Effector memory CD8-positive, alpha-beta T cell (primary cell): ENCODE measurements at places on chromosomes 2 and 18.
A peak's percentile ranks its signal among the peaks of the same experiment; 100 is the strongest.

GRCh38 chr18:48928787-48929186 is 22.0 kb downstream of the SMAD7 start:
- H3K4me3 ChIP-seq: peak overlapping the region; percentile 81
- H3K36me3 ChIP-seq: peaks cover 99% of the 10 kb centered on the region
- no peaks in the 10 kb centered on the region for H3K27me3 ChIP-seq

DNA sequence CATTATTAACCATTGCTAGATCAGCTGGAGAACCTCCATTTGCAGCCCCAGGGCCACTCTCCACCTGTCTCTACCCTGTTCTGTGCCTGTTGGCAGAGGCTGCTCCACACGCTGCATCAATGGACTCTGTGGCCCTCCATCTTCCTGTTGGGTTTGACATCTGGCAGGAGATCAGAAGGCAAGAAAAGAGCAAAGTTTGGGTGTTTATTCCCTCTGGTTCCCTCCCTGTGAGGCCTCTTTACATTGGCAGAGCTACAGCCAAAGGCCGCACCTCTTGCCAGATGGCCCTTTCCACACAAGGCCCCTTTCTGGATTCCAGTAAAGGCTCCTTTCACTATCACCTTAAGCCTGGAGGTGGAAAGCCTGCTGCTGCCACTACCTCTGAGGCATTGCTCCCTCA is 110.9 kb upstream of the RND3 start:
- H3K4me1 ChIP-seq: no peaks in the 10 kb centered on the region
- H3K4me3 ChIP-seq: no peak overlapping the region
- no peak for DNase-seq
- no peaks in the 10 kb centered on the region for H3K36me3 ChIP-seq
- H3K27me3 ChIP-seq: no peaks in the 10 kb centered on the region

GRCh38 chr18:58511897-58512581 is 116.9 kb downstream of the ALPK2 start:
- no peak overlapping the region for H3K4me3 ChIP-seq
- no peak overlapping the region for H3K27ac ChIP-seq
- H3K36me3 ChIP-seq: peaks cover 3% of the 10 kb centered on the region
- DNase-seq: no peak

DNA sequence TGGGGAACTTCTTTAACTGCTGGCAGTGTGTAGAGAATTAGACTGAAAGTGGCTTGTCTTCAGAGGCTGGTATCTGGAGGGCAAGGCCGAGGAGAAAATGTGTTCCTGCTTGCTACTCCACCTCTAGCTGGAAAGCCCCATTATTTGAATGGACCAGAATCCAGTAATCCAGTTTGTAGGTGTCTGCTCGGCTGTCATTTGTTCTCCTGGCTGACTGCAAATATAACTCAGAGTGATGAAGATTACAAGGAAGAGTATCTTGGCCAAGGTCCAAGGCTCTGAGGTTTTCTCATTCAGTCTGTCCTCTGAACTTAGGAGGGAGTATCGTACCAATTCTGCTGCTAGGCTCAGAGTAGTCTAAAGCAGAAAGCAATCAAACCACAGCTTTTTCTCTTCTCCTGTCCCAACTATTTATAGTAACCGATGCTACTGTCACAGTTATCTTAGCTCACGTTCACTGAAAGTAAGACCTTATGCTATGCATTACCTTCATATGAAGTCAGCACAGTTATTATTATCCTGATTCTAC is 228.6 kb downstream of the SETBP1 start:
- H3K36me3 ChIP-seq: no peaks in the 10 kb centered on the region
- H3K27me3 ChIP-seq: peaks cover 14% of the 10 kb centered on the region
- no peak overlapping the region for H3K27ac ChIP-seq
- no peak overlapping the region for H3K4me3 ChIP-seq
- H3K4me1 ChIP-seq: peaks cover 14% of the 10 kb centered on the region

DNA sequence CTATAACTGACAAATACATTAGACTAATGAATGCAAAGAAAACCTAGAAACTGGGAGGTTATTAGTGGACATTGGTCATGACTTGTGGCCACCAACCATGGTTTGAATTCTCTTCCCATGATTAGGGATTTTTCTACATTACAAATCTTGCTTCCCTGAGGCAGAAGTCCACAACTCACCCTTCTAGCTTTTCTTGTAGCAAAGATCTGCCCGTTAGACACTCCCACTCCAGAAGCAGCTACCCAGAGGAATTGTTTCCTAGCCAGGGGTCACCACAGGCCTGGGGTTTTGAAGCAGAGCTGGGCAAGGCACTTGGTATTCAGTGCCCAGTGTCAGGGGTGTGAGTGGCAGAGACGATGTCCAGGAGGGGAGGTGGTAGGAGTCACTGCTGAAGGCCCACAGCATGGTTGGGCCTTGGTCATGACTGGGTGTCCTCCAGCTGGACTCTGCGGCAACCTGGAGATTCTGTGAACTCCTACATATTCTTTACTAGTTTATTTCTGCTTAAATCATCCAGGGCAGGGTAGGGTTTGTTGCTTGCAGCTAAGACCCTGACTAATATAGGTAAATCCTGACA is 54.9 kb downstream of the ACTR2 start:
- peaks cover 2% of the 10 kb centered on the region for H3K27me3 ChIP-seq
- peaks cover 4% of the 10 kb centered on the region for H3K4me1 ChIP-seq
- H3K36me3 ChIP-seq: no peaks in the 10 kb centered on the region

DNA sequence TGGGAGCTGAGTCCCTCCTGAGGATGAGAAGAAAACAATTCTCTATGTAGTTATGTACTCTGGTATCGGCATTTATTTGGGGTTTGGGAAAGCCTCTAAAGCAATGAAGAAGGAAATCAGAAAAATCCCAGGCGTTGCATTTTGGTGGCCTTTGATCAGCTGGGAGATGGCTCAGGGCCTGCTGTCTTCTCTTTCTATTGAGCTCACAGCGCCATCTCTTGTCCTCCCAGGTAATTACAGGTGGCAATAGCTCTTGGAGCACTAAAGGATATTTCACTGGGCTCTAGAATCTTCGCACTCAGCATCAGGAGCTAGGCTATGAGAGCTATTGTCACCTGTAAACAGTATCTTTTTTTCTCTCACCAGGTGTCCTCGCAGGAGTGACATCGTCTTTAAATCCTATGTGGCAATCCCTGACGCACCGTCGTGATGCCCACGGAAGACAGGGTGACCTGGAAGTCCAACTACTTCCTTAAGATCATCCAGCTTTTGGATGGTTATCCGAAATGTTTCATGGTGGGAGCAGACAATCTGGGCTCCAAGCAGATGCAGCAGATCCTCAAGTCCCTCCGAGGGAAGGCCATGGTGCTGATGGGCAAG is 76.1 kb upstream of the PMAIP1 start:
- peak; percentile 21 for DNase-seq
- no peak overlapping the region for H3K27ac ChIP-seq
- H3K36me3 ChIP-seq: no peaks in the 10 kb centered on the region
- no peak overlapping the region for H3K4me3 ChIP-seq
- no peaks in the 10 kb centered on the region for H3K4me1 ChIP-seq

GRCh38 chr2:175560521-175561169 is 379.1 kb upstream of the ATP5MC3 start:
- H3K36me3 ChIP-seq: no peaks in the 10 kb centered on the region
- no peak for DNase-seq
- no peaks in the 10 kb centered on the region for H3K4me1 ChIP-seq
- no peak overlapping the region for H3K4me3 ChIP-seq

DNA sequence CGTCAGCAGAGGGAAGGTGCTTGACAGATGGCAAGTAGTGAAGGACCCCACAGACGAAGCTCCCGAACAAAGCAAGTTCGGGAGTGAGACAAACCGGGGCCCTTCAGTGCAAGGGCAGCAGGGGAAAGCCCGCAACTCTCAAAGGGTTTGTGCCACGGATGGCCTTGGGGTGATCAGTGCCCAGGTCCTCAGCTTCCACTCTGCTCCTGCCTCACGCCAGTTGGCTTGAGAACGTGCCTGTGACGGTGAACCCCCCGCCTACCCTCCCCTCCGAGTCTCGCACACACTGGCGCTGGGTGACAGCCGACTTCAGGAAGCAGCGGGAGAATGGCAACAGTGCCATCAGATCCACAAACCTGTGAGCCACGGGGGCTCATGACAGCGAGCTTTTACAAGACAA is 56.8 kb upstream of the SALL3 start:
- no peaks in the 10 kb centered on the region for H3K36me3 ChIP-seq
- H3K4me3 ChIP-seq: no peak overlapping the region
- DNase-seq: no peak
- no peaks in the 10 kb centered on the region for H3K4me1 ChIP-seq
- H3K27me3 ChIP-seq: no peaks in the 10 kb centered on the region

- H3K4me1 ChIP-seq: no peaks in the 10 kb centered on the region
- no peaks in the 10 kb centered on the region for H3K27me3 ChIP-seq
- H3K36me3 ChIP-seq: no peaks in the 10 kb centered on the region
- no peak overlapping the region for H3K27ac ChIP-seq
- H3K4me3 ChIP-seq: no peak overlapping the region
These were observed 114.3 kb upstream of the PPP1CB start for GRCh38 chr2:28637066-28638047.

DNA sequence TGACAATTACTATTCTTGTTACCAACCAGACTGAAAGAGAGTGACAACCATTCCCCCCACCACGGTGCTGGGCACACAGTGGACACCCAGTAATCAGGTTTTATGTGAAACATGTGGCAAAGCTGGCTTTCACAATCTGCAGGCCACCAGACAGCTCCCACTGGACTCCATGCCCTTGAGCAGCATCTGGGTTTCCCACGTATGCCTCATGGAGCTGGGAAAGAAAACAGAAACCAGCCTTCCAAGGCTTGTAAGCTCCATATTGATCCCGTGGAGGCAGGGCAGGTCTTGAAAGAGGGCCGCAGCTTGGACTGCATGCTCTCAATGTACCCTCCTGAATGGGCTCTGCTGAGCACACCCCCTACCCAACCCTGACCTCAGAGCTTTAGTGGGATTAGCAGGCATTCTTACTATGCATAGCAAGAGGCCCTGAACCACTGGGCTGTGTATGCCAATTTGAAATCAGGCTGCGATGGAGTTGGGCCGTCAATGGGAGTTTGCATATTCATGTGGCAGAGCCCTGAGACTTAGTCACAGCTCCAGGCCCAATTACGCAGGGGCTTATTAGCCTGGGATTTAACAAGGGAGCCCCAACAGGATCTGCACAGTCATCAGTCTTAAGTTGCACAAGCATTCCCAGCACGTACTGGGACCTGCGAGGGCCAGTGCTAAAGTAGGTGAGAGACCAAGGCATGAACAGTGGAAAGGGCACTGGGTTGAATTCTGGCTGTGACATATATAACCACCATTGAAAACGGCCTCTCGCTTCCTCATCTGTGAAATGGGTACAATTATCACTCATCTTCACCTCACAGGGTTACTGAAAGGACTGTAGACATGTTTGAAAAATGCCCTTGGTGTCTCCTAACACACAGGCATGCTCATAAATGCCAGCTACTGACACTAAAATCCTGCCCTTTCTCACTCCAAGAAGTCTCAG is 10.5 kb downstream of the C1QL2 start:
- no peaks in the 10 kb centered on the region for H3K4me1 ChIP-seq
- no peaks in the 10 kb centered on the region for H3K36me3 ChIP-seq
- no peak overlapping the region for H3K4me3 ChIP-seq
- H3K27me3 ChIP-seq: peaks cover 17% of the 10 kb centered on the region
- DNase-seq: no peak

DNA sequence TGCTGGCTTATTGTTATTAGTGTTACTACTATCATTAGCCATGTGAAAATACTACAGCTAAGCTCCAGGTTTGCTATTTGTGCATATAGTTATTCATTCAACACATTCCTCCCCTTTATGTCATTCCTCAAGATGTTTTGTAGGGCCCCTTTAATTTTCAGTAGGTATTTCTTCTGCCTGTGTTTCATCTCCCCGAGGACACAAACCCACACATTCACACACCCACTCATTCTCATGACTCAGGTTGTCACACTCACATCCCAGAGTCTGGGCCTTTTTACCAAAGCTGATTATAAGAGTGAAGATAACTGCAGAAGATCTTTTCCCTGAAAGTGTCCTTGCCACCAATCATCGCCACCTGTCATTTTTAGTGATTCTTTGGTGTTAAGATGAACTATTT is 68.6 kb upstream of the SPOPL start:
- no peaks in the 10 kb centered on the region for H3K27me3 ChIP-seq
- no peak for DNase-seq
- no peaks in the 10 kb centered on the region for H3K36me3 ChIP-seq
- no peaks in the 10 kb centered on the region for H3K4me1 ChIP-seq
- H3K4me3 ChIP-seq: no peak overlapping the region

DNA sequence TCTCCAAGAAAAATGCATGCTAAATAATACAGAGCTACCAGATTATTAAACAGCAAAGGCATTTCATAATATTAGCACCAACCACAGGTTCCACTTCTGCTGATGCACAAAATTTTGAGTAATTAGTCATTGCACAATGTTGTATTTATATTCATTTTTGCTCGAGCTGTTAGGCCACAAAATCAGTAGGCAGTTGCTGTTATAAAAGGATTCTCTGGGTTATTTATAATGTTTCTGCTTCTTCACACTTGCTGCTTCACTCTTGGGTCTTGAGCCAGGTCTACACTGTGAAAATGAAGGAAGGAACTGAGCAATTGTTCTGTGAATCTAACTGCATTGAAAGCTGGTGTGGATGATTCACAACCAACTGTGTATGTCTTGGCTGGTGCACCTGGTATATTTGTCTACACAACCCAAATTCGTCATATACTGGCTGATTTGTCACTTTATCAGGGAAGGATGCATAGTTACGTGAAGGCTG is 38.3 kb downstream of the MRPL33 start:
- H3K4me3 ChIP-seq: no peak overlapping the region
- no peak overlapping the region for H3K27ac ChIP-seq
- DNase-seq: no peak

- H3K36me3 ChIP-seq: peaks cover 17% of the 10 kb centered on the region
- peak overlapping the region; percentile 65 for H3K27ac ChIP-seq
- no peaks in the 10 kb centered on the region for H3K27me3 ChIP-seq
- H3K4me1 ChIP-seq: peaks cover 33% of the 10 kb centered on the region
- DNase-seq: peak; percentile 63
These were observed 18.1 kb downstream of the LPIN2 start for GRCh38 chr18:2994603-2995432.

- peaks cover 3% of the 10 kb centered on the region for H3K4me1 ChIP-seq
- DNase-seq: no peak
- no peaks in the 10 kb centered on the region for H3K36me3 ChIP-seq
- H3K4me3 ChIP-seq: no peak overlapping the region
- peaks cover 27% of the 10 kb centered on the region for H3K27me3 ChIP-seq
These were observed 184.2 kb downstream of the GLI2 start for GRCh38 chr2:120919771-120920453.

- no peaks in the 10 kb centered on the region for H3K36me3 ChIP-seq
- DNase-seq: no peak
- H3K4me3 ChIP-seq: no peak overlapping the region
- H3K4me1 ChIP-seq: peaks cover 5% of the 10 kb centered on the region
These were observed 96.8 kb upstream of the PPP1CB start for GRCh38 chr2:28654663-28655320.

GRCh38 chr2:187545238-187545751 is 8.9 kb downstream of the TFPI start:
- DNase-seq: no peak
- no peaks in the 10 kb centered on the region for H3K27me3 ChIP-seq
- H3K4me1 ChIP-seq: no peaks in the 10 kb centered on the region

- H3K36me3 ChIP-seq: no peaks in the 10 kb centered on the region
- H3K4me1 ChIP-seq: no peaks in the 10 kb centered on the region
- DNase-seq: no peak
These were observed 129.3 kb downstream of the COPS8 start for GRCh38 chr2:237214963-237215362.
